ENCODE measurements at places on chromosomes 2 and 18. TPM values are rescaled to one million over a fixed set of nuclear protein-coding genes. Genes with fewer than 3 reads are reported as not detected.

Gene CFAP221
- 0.22 TPM for total RNA-seq

Gene APOB
- 0.01 TPM for total RNA-seq

Gene UGT1A10
- not detected for total RNA-seq

Gene INPP5D
- total RNA-seq, result 0.70 TPM

Gene CLEC4F
- total RNA-seq, result not detected

Gene USP37
- 6.1 TPM for total RNA-seq

Gene STPG4
- total RNA-seq, result not detected

Gene CFAP65
- total RNA-seq, result 0.22 TPM

Gene TXNDC2
- 0.17 TPM for total RNA-seq

Gene TNS1
- 17.4 TPM for total RNA-seq

Gene FAM237A
- total RNA-seq, result not detected

Gene DSG4
- total RNA-seq, result not detected

Gene RSAD2
- total RNA-seq, result 0.19 TPM

Gene NPHP1
- 8.2 TPM for total RNA-seq

Gene SNORC
- total RNA-seq, result 5.4 TPM

Gene MAPK4
- 0.15 TPM for total RNA-seq

Gene NDUFAF7
- 17.0 TPM for total RNA-seq

Gene CNGA3
- 0.09 TPM for total RNA-seq

Gene DNAH6
- 0.01 TPM for total RNA-seq

Gene FARP2
- 29.6 TPM for total RNA-seq

Gene OR6B2
- not detected for total RNA-seq

Gene PSME4
- 50.8 TPM for total RNA-seq

Gene SLC23A3
- 0.75 TPM for total RNA-seq

Gene MYCN
- not detected for total RNA-seq

Gene SOS1
- total RNA-seq, result 13.3 TPM

Gene MC5R
- not detected for total RNA-seq
